ENCODE measurements at places on chromosomes 6 and 20.

DNA sequence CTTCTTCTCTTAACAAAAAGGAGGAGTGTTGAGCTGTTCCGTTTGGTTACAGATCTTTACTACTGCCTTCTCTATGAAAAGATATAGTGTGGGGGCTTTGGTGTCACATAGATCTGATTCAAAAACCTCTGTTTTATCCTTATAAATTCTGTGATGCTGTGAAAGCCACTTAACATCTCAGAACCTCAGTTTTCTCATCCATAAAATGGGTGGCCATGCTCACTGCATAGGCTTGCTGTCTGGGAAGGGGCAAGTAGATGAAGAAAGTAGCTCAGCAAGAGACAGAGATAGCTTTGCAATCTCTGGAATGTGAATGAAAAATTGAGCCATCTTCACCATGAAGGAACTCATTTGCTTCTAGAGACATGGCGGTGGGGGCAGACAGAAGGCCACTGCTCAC, 31.6 kb upstream of the RNF24 start:
- DNase-seq: no peak

- no peak for DNase-seq
These were observed 76.2 kb upstream of the FRMD1 start for GRCh38 chr6:168155193-168155592.

DNA sequence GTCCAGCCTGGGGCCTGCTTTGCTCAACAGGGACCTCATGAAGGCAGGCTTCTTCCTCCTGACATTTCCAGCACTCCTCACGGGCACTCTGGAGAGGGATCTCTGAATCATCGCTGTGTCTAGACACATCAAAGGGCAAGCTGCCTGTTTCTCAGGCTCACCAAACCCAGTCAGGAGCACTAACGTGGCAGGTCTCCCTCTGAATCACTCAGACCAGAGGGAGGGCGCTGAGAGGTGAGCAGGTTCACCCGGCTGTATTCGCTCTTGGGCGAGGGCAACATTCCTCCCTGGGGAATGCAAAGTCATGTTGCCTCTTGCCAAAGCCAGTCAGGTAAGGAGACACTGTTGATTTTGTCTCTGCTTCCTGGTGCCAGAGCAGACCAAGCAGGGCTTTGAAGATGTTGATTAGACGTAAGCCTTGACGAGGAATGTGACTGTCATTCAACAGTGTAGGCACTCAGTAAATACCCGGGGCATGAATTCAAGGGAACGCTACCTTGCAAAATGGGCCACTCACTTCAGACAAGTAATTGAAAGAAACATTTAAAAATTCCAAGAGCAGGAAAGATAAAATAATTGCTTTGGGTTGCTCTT, 50.1 kb downstream of the CYP24A1 start:
- DNase-seq: no peak

GRCh38 chr20:59004763-59005522, 2.1 kb downstream of the CTSZ start:
- DNase-seq: no peak

DNA sequence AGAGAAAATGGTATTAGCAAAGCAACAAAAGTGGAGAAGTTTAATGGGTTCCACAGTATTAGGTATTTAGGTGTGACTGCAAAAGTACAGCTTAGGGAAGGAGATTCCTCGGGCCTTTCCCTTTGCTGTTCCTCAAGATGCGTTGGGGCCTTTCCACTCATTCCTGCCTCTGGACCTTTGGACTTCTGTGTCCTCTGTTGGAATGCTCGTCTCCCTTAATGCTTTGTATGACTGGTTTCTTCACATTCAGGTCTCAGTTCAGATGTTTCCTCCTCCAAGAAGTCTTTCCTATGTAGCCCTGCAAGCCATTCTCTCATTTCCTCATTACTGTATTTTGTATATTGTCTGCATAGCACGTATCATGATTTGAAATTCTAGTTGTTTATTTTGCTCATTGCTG, 39.6 kb downstream of the CTNNBL1 start:
- DNase-seq: no peak

DNA sequence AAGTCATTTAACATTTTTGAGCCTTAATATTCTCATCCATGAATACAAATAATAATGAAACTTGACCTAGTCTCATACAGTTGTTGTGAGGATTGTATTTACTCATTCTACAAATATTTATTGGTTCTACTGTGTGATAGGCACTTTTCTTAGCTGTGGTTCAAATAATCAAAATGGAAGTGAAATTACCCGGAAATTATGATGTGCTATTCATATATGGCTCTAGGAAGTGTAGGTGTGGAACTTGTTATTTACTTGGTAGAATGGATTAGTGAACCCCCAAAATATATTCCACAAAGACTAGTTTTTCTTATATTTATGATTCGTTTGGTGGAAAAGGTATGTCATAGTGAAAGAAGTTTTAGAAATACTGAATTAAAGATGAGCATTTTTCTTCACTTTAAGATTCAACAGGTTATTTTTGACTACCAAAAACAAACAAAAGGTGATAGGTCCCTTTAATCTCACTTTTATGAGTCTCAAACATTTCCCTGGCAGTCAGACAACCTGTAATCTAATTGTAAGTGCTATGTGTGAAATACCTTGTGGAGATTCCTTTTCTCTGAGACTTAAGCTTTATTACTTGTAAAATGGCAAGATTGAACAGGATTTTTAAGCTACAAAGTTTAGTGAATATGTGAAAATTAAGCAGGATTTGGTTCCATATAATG, 77.8 kb downstream of the STXBP5 start:
- DNase-seq: no peak

GRCh38 chr6:152463164-152463563, 174.0 kb downstream of the SYNE1 start:
- DNase-seq: no peak

DNA sequence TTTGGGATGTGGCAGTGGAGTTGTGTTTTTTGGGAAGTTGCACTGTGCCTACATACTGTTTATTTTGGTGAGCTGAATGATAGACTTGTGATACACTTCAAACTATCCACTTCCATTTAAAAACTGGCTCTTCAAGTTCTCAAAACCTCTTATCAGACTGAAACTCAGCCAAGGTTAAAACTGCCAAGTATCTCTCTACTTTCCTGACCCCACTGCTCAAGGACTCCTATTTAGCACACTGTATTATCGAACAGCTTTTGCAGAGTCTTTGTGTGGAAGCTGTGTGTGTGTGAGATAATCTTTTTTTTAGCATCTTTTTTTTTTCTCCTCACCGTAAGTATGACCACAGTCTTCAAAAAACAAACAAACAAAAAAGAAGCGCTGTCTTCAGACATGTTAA, 21.1 kb downstream of the STX11 start:
- DNase-seq: no peak

DNA sequence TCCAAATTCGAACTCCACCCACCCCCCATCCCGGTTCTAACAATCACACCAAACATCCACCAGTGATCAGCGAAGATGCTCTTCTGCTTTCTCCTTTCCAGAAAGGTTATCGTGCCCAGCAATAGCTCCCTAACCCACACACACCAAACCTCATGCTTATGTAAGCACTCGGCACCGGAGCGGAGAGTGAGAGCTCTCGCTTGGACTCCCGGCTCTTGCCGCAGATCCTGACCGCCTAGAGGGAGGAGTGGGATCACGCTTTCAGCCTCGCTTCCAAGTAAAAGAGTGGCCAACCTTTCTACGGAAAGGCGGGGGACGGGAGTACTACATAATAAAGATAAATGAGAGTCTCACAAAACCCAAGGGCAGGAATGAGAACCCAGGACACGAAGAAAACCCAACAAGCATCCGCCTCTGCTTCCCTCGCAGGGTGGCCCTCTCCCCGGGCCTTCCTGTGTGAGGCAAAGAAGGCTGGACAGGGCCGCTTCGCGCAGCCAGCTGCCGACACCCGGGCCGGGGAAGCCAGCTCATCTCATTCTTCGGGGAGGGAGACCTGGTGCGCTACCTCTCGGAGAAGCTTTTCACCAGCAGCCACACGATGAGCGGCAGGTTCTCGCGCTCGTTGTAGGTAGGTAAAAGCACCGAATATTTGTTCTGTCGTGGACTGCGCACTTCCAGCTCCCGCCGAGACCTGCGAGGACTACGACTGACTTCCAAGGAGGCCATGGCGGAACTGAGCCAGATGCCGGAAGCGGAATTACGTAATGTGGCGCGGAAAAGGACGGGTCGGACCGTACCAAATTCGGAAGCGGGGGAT, at the start of gene DPM1:
DPM1 (minus strand) TSS at position 735 of the 817 bp plus-strand sequence; CDS start at position 726, 9 bp downstream.
- peak; percentile 88 for DNase-seq

- no peak for DNase-seq
These were observed 22.0 kb downstream of the RANBP9 start for GRCh38 chr6:13689511-13690256.

DNA sequence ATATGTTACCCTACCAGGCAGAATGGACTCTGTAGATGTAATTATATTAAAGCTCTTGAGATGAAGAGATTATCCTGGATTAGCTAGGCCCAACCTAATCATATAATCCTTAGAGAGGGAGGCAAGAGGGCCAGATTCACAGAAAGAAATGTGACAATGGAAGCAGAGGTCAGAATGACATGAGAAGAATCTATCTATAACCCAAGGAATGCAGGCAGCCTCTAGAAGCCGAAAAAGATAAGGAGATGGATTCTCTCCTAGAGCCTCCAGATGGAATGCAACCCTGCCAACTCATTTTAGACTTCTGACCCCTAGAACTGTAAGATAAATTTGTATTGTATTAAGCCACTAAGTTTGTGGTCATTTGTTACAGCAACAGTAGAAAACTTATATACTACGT, 12.3 kb downstream of the PXT1 start:
- DNase-seq: no peak

- DNase-seq: no peak
These were observed 231.7 kb upstream of the PRND start for GRCh38 chr20:4490045-4490444.

DNA sequence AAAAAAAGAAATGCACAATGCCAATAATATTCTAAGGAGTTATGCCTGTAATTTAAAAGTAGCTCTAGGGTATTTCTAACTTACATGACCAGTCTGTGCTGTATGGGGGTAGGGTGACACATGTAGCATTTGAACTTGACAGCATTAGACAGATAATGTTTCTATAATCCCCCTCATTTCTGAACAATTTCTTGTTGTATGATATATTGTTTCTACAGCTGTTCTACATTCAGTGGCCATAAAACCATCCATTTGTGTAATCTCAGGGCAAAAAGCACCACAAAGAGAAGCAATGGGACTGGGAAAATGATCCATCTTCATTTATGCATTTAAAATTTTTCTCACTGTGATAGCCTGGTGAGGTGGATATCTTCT, 767.8 kb downstream of the TFAP2A start:
- no peak for DNase-seq

DNA sequence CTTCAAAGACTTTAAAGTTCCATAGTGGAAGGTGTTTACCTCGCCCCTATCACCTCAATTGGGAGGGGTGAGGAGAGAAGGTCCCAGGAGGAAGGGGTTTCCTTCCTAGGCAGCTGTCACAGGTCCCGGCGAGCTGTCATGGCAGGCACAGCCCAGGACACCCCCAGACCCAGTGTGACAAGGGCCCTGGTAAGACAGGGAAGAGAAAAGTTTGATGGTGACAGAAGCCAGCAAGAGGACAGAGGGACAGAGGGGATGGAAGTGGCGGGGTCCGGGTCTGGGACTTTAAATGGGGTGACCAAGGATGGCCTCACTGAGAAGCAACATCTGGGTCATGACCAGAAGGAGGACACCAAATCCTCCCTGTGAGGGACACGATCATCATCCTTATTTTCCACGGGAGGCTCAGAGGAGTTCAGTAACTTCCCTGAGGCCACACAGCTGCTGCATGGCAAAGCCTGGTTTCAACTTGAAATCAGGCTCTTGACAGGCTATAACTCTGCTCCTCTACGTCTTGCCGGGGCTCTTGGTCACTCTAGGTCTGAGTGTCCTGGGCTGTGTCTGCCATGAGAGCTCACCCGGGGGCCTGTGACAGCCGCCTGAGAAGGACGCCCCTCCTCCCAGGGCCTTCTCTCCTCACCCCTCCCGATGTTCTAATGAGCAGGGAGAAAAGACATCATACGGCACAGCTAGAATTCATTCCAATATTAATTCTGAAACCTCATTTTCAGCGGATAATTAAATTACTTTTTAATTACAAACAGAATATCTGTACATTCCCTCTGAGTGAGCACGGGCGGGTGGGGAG, 222.2 kb downstream of the PREX1 start:
- no peak for DNase-seq

DNA sequence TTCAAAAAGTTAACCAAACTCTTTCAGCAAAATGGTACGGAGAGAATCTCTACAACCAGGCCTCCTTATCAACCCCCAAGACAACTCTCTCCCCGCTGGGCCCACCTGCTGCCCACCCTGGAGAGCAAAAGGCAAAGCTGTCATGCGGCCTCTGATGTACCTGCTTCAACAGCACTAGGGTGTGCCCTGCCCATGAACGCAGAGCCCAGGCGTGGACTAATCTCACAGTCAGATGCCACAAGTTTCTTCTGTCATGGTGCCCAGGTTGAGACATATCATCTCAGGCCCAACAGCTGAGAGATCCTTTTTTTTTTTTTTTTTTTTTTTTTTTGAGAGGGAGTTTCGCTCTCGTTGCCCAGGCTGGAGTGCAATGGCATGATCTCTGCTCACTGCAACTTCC, 26.3 kb downstream of the SLC2A4RG start:
- DNase-seq: no peak

DNA sequence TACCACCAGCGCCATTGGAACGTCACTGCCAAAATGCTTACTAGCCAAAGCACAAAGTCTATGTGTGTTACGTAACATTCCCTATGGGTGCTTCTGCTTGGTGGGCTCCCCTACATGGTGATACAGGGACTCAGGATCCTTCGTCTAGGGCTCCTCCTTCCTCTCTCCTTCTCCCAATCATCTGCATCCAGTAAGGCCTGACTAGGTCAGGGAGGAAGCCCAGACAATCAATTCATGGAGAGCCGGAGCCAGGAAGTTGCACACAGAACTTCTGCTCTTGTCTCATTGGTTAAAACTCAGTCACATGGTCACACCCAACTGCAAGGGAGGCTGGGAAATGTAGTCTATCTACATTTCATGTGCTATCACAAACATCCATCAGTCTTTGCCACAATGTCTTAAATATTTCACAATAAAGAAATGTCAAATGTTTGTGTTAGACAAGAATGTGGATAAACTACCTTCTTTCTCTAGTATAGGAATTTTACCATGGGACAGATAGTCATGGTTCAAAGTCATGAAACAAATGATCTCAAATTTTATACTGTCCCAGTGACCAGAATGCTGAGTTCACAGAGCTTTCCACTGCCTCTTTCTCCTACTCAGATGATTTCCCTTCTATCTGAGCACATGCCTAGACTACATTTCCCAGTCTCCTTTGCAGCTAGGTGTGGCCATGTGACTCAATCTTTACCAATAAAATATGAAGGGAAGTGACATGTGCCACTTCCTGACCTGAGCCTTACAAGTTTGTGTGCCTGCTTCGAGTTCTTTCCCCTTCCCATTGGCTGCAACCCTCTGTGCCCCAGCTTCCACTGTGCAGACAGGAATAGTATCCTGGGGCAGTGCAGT, 9.3 kb upstream of the KCNK15 start:
- peak; percentile 35 for DNase-seq

- DNase-seq: no peak
These were observed 204.3 kb upstream of the CST7 start for GRCh38 chr20:24744747-24745146.

DNA sequence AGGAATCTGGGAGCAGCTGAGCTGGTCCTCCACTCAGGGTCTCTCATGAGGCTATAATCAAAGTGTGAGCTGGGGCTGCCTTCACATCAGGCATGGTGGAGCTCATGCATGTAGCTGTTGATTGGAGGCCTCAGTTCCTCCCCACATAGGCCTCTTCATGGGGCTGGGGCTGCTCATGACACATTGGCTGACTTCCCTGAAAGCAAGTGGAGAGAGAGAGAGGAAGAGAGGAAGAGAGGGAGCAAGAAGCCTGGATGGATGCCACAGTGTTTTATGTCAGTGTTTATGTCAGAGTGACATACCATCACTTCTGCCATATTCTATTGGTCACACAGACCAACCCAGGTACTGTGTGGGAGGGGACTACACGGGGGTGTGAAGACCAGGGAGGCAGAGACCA, 43.8 kb downstream of the EYA2 start:
- DNase-seq: no peak
